ENCODE measurements at places on chromosomes 5 and 9.

DNA sequence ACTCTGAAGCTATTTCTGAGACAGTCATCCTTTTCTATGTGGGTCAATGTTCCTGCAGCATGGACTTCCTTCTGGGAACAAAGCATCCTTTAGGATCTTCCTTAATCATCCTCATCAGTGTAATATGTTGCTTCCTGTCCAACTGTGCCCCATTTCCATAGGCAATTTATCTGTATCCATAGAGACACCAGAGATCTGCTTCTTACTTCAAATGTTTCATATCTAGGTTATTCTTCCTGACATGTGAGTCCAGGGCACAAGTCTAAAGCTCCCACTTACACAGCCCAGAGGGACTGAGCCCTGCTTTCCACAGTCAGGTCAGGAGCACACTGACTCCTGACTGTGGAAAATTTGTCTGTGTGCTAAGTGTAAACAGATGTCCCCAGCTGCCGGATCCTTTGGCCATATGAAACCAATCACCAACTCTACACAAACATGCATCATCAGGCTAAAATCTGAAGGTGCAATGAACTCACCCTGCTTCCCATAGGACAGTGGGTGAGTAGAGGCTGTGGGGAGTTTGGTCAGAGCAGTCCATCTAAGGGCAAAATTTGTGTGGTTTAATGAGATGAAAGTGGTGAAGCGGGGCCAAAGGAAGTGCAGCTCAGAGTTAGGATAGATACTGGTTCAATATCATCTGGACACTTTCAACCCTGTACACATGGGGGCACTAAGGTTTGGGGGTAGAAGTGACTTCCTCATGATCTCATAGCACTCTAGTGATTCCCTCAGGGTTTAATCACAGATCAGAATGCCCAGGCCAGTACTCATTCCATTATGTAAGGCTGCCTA is 85.2 kb upstream of the TNC start:
- no peak for DNase-seq

DNA sequence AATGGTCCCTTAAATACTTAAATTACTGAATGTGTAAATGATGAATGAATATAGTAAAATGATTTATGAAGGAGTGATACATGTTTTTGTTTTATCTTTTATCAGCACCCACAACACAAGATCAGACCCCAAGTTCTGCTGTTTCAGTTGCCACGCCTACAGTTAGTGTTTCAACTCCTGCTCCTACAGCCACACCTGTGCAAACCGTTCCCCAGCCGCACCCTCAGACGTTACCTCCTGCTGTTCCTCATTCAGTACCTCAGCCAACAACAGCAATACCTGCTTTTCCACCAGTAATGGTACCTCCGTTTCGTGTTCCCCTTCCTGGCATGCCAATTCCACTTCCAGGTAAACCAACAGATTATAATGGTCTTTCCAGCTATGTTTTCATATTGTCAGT is 16.3 kb downstream of the TCERG1 start:
- DNase-seq: no peak

DNA sequence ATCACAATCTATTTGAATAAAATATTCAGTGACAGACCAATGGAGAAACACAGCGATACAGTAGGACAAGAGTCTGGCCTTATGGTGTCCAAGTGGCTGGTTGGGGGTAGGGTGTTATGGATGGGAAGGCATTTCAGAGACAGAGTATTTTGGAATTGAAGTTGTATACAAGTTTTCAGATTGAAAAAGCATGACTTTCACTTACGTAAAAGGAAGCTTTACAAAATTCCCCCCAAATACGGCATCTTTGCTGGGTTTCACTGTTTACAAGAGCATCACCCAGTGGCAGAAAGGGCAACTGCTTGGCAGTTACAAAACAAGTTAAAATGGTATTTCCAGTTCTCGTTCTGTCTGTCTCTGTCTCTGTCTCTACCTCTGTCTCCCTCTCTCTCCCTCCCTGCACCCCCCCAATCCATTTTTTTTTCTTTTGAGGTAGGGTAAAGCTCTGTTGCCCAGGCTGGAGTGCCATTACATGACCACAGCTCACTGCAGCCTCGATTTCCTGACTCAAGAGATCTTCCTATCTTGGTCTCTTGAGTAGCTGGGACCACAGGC is 86.2 kb downstream of the PTPN3 start:
- no peak for DNase-seq

GRCh38 chr5:45110399-45110798 is 301.7 kb downstream of the MRPS30 start:
- no peak for DNase-seq

GRCh38 chr5:8908055-8908683 is 637.7 kb downstream of the SEMA5A start:
- no peak for DNase-seq

GRCh38 chr5:149268928-149269557 is 2.6 kb upstream of the AFAP1L1 start:
- DNase-seq: no peak

- DNase-seq: no peak
Measured at GRCh38 chr9:91160599-91161464, 200.9 kb downstream of the AUH start.

- DNase-seq: no peak
Measured at GRCh38 chr9:97526895-97527575, 25.6 kb downstream of the TMOD1 start.

Measured in left forelimb (tissue), 1 donor.